ENCODE measurements at places on chromosomes 5 and 9.
A peak's percentile ranks its signal among the peaks of the same experiment; 100 is the strongest.

DNA sequence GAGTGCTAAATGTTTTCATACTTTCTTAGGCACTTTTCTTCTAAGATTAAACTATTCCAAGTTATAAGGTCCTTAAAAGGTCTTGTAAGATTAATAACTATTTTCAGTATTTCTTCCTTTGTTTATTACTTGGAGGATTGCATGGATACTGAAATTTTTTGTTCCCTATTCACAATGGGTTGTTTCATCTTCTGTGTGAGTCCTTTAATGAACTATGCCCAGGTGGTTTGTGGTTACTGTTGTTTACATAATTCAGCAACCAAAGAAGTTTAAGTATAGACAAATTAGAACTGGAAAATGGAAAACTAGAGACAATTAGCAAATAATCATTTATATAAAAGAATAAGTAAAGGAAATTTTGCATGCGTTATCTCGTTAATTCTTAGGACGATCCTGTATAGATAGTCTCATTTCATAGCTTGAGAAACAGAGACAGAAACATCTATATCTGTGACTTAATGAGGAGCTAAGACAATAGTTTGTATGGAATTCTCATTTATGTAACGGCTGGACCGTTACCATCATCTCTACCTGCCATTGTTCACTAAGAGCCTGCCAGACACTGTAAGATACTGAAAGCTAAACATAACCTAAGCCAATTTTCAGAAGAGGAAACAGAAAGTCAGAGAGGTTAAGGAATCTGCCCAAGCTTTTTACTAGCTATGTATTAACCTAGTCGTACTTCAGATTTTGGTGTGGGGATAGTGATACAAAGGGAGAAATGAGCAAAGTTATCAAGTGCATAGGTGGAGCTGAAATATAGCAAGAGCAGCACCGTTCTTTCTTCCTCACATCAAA, 148.2 kb downstream of the PAM start:
- DNase-seq = no peak

- DNase-seq = no peak
Measured at GRCh38 chr5:52767217-52767743, 20.4 kb upstream of the ITGA1 start.

DNA sequence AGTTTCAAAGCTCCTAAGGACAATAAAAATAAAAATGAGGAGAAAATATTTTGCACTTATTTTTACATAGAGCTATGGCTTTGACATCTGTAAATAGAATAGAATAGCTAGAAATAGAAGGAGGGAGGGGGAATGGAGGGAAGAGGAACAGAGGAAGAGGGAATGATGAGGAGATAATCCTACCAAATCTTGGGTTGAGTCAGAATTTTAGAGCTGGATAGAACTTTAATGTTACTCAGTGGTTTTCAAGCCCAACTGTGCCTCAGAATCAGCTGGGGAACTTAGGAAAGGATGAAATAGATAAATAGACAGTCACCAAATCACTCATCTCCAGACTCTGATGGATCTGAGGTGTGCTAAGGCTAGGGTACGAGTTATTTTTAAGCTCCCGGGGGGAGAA, 190.3 kb upstream of the FREM1 start:
- no peak for DNase-seq

- no peak for DNase-seq
Measured at GRCh38 chr9:70389621-70390266, 24.7 kb downstream of the KLF9 start.

GRCh38 chr5:167219298-167219697, 1072.1 kb upstream of the WWC1 start:
- no peak for DNase-seq

- peak; percentile 31 for DNase-seq
Measured at GRCh38 chr5:15013654-15014463, 142.3 kb upstream of the ANKH start.

GRCh38 chr9:130927995-130928900, 10.8 kb downstream of the FIBCD1 start:
- no peak for DNase-seq

- DNase-seq = no peak
Measured at GRCh38 chr5:116881921-116882531, 307.4 kb upstream of the SEMA6A start.

- no peak for DNase-seq
Measured at GRCh38 chr5:150443242-150444075, 6.1 kb downstream of the RPS14 start.

- DNase-seq = no peak
Measured at GRCh38 chr5:74072646-74073045, 446.6 kb downstream of the ARHGEF28 start.

GRCh38 chr5:145531038-145531734, 304.0 kb downstream of the PRELID2 start:
- DNase-seq = no peak

DNA sequence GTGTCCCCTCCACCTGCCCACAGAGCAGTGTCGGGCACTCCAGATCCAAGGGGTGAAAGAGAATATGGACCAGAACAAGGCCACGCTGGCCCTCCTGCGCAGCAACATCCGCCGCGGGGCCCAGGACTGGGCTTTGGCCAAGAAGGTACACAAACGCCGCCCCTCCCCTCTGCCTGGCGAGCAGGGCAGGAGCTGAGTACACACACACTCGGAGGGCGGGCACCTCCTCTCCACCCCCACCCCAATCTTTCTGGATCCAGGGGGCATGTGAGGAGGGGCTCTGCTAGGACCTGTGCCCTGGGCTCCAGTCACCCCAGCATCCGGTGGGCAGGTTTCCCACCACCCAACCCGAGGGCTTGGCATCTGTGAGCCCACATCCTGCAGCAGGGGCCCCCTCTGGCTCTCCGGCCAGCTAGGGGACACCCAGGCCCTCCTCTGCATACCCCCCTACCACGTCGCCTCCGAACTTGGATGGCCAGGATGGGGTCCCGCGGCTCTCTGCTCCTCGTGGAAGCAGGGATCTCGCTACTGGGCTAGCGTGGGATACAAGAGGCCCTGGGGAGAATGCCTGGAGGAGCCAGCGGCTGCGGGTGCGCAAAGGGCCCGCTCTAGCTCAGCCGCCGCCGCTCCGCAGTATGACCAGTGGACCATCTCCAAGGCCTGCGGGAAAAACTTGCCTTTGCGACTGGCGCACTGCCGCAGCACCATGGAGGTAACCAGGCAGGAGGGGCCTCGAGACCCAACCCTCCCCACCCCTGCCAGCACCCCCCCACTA, 3.1 kb downstream of the CCDC183 start:
- no peak for DNase-seq

DNA sequence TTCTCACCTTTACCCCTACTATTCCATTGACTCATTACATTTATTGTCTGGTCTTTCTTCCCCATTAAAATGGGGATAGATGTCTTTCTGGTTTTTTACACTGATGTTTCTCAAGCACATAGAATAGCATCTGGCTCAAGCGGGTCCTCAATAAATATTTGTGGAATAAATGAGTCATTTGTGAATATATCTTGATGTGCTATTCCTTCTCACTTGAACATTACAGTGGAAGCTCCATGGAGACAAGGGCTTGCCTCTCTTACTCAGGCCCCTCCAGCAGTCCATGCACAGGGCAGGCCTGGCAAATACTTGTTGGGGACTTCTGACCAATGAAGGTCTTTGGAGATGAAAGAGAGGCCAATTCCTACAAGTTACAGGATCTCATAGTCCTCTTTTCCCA, 151.7 kb upstream of the TAS2R1 start:
- no peak for DNase-seq

DNA sequence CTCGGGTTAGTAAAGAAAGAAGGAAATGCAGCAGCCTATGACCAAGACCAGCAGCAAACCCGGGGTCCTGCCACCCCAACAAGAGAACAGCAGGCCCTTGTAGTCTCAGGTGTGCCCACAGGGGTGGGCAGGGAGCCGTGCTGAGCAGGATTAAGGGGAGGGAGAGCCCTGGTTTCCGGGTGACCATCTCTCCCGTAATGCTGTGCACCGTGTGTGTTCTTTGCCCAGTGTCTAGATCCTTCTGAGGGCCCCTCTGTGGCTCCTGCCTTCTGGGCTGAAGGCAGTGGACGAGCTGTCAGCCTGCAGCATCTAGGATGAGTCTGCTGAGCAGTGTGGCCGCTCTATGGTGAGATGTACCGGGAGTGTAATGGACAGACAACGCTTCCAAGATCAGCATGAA, 12.7 kb upstream of the PLEKHG4B start:
- DNase-seq = no peak

DNA sequence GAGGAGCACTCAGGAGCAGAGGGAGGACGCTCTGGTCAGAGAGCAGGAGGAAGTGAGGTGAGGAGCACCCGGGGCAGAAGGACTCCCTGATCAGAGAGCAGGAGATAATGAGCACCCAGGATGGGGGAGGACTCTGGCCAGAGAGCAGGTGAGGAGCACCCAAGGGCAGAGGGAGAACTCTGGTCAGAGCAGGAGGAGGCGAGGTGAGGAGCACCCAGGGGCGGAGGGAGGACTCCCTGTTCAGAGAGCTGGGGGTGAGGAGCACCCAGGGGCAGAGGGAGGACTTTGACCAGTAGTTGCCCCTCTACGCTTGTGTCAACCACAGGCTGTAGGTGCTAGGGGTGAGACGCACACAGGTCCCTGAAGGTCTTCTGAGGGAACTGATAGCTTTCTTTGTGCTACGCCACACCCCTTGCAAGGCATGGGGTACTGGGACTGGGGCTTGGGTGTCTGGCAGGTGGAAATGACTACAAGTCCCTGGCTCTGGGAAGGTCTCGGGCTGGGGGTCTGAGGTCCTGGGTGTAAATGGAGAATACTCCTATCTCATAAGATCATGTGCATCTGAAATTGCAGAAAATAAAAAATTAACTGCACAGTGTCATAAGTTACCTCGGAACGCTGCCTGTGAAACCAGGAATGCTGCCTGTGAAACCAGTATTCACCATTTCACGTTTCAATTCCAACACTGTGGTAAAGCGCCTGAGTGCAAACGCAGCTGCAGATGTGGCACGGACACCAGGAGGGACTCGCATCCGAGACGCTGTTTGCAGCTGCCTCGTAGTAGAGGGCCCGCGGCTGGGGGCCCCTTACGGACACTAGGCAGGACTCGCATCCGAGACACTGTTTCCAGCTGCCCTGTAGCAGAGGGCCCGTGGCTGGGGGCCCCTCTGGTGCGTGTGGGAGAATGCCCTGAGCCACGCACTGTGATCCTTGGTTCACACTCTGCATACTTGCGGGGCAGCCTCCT, 27.0 kb upstream of the SLC6A3 start:
- DNase-seq = no peak

DNA sequence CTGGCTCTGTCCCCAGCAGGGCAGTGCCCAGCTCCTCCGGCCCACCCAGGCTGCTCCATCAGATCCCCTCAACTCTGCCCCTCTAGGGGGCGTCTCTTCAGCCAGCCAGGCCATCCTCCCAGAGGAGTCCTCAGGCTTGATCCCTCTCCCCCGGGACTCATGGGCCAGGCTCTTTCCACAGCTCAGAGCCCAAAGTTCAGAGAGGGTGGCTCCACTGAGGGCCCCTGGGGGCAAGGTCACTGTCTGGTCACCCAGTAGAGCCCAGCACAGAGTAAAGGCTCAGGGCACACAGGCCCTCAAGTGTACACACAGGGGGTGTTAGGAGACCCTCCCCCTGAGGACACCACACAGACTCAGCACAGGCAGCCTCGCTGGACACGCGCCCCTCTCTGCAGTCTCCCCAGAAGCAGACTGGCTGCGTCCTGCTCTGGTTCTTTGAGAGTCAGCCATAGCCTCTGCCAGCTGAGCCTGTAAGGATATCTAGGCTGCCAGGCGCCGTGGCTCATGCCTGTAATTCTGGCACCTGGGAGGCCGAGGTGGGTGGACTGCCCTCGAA, 64.8 kb downstream of the PAX5 start:
- no peak for DNase-seq

DNA sequence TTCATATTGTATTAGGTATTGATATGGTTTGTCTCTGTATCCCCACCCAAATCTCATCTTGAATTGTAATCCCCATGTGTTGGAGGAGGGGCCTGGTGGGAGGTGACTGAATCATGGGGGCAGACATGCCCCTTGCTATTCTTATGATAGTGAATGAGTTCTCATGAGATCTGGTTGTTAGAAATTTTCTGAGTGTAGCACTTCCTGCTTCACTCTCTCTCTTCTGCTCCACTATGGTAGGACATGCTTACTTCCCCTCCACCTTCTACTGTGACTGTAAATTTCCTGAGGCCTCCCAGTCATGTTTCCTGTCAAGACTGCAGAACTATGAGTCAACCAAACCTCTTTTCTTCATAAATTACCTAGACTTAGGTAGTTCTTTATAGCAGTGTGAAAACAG, 187.4 kb upstream of the SLC24A2 start:
- no peak for DNase-seq

DNA sequence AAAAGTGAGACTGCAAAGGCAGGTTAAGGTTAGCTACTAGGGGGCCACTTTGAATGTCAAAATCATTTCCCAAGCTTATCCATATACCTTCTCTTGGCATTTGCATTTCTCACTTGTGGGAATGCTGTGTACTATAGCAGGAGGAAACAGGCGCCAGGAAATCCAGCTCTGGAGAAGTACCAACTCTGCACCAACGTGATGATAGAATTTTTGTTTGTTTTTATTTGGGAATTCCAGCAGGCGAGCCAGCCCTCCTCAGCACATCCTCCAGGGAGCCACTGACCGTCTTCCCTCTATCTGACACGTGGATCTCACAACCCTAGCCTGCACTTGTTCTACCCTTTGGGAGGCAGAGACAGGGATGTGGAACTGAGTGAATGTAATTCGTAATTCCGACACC, 318.0 kb downstream of the ACTL7B start:
- no peak for DNase-seq

DNA sequence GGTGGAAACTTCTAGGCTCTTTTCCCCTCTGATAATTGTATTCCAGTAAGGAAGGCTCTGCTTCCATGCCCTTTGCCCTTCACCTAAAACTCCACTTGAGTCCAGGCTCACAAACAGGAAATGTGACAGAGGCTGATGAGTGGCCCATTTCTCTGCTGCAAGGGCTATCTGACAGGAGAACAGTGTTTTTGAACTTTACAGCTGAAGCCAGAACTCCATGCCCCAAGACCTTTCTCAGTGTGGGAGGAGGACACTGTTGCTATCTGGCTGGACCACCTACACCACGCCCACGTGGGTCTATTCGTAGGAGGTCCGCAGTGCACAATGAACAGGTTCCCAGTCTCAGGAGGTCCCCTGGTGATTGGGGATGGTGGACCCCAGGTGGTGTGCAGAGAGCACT, 13.6 kb downstream of the GGTA1 start:
- no peak for DNase-seq

DNA sequence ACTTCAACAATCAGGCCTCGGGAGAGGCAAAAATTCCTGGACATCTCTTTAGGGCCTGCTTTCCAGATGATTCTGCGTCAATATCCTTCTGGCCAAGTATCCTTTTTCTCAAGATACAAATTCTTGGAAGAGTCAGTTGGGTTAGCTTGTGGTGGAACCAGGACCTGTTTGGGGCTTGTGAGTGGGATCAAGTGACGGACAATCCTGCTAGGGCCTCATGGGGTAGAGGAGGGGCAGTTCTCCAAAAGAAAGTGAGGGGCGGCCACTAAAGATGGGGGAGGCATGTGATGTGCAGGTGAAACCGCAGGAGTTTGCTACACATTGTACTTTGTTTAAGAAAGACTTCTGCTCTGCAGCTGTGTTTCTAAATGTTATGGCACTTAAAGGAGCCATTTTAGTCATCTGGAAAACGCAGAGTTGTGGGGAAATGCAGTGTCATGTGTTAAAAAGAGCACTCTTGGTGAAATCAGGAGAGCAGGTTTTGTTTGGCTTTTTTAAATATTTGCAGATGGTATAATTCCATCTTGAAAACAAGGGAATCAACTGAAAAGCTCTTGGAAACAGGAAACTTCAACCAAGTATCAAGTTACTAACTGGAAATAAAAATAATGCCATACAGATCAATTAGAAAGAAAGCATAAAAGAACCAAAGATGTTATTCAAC, 27.4 kb upstream of the GSN start:
- DNase-seq = no peak

- no peak for DNase-seq
Measured at GRCh38 chr9:90915693-90916092, 114.1 kb downstream of the SYK start.
